ENCODE measurements at places on chromosomes 4 and X. TPM values are rescaled to one million over a fixed set of nuclear protein-coding genes. Genes with fewer than 3 reads are reported as not detected.

The TCEAL5 gene
- not detected for total RNA-seq

The PPP2R2C gene
- 8.1 TPM for total RNA-seq

The RNF128 gene
- 0.09 TPM for total RNA-seq

The UGT2B17 gene
- total RNA-seq = not detected

The CLDN2 gene
- not detected for total RNA-seq

GRCh38 chrX:123648028-123648810, 84.6 kb downstream of the THOC2 start:
- DNase-seq = peak; percentile 81

DNA sequence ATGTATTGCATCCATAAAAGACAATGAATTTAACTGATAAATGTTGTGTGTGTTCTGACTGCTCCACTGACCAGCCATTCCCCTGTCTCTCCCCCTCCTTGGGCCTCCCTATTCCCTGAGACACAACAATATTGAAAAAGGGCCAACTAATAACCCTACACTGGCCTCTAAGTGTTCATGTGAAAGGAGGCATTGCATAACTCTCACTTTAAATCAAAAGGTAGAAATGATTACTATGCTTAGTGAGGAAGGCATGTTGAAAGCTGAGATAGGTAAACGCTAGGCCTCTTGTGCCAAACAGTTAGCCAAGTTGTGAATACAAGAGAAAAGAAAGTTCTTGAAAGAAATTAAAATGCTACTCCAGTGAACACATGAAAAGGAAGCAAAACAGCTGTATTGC, 152.7 kb downstream of the POU4F2 start:
- no peak for DNase-seq

The MTNR1A gene
- 0.97 TPM for total RNA-seq

The DDX53 gene
- not detected for total RNA-seq

GRCh38 chr4:128709268-128709667, 100.2 kb upstream of the JADE1 start:
- no peak for DNase-seq

DNA sequence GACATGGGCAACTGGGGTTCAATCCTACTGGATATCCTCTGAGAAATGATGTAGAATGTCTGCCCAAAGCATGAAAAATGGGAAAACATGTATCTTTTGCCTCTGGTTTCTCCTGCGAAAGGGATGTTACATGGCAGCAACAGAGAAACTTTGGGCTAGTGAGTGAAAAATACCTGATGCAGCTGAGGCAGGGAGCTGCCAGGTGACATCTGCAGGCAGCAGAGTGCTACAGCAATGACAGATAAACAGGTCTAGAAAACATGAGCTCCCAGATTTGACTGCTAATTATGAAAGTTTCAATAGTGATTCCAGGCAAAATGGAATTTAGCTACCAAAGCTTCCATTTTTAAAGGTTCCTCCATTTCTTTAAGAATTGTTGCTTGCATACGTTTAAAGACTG, 4.8 kb upstream of the CXCL1 start:
- peak; percentile 55 for DNase-seq

GRCh38 chr4:122783301-122784215, 43.1 kb upstream of the FGF2 start:
- peak; percentile 94 for DNase-seq

The GPR34 gene
- not detected for total RNA-seq

The NAA11 gene
- not detected for total RNA-seq

DNA sequence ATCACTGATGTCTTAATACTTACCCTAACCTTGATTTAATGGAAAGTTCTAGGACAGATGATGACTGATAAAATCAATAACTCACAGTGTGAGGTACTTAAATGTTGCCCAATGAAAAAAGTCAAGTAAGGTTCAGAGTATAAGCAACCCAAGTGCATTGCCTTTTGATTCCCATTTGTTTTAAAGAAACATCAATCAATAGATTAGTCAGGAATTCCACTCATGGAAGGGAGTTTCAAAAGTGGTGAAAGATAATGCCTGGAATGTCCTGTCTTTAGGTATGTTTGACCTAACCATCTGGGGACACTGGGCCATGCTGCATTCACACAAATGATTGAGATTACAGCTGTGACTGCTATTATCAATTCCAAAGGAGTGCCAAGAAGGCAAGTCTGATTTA, 259.7 kb downstream of the PPARGC1A start:
- DNase-seq = no peak

DNA sequence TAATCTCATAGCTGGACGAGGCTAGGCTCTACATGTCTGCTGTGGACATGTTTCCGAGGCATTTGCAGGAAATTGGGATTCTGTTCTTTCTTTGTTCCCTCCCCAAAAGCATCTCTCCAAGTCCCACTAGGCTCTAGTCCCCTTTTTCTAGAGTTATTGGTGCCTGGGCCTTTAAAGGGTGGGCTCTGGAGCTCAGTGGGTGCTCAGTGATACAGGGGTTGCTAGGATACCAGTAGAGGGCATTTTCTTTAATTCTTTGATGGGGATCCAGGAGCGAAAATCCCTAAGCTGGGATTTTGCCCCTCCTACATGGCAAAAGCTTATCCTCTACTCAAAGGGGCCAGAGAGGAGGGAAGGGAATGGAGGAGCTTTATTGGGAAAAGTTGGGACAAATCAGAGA, 34.2 kb downstream of the ARHGEF9 start:
- DNase-seq = no peak

DNA sequence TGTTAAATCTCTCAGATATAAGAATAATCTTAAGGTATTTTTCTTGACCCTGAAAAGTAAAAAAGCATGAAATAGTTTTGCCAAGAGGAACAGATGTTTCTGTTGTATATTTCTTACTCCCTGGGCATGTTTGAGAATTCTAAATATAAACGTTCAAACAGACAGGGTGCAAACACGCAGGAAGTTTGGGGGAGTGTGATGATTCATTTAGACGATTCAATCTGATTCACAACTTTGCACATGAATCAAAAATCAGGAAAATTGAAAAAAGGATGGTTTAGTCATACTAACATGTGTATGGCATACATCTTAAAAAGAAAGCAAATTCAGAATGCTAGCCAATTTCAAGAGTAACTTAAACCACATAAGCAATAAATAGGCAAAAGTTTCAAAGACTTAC, 340.3 kb upstream of the GRID2 start:
- no peak for DNase-seq

The GLRA3 gene
- 0.09 TPM for total RNA-seq

DNA sequence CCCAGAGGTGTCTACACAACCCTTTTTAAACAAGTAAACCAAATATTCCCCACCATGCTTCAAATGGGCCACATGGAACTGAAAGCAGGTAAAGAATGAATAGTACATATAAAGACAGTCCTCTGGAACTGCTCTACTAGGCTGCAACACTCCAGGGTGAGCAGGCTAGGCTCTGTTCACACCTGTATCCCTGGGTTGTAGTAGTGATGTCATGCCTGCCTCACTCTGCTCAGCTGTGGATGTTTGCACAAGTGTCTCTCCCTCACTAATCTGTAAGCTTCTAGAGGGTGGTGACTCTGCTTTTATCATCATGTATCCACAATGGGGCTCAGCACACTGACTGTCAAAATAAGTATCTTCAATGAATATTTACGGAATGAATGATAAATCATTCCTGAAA, 20.4 kb downstream of the LEF1 start:
- DNase-seq = no peak

- peak; percentile 61 for DNase-seq
Observed at GRCh38 chr4:6105311-6105911, 87.2 kb upstream of the C4orf50 start.

- DNase-seq = no peak
Observed at GRCh38 chr4:110540982-110541451, 65.1 kb downstream of the ENPEP start.

GRCh38 chrX:16639966-16640365, 10.0 kb upstream of the S100G start:
- DNase-seq = no peak

The TMSB15A gene
- total RNA-seq = 66.4 TPM

DNA sequence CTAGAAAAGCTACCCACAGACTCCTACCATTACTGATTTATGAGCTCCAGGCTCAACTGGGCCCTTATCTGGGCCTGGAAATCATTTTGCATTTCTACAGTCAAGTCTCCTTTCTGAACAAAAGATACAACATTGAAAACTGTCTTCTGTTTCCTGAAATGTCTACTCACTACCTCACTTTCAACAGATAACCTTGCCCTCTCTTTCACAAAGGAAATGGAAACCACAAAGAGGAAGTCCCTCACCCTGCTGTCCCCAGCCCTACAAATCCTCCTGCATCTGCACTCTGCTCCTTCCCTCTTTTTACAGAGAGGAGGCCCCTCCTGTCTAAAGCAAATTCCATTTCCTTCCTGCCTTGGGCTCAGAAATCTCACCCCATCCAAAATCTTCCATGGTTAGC, 24.8 kb upstream of the CYBB start:
- no peak for DNase-seq

The CD38 gene
- total RNA-seq = 0.07 TPM

- no peak for DNase-seq
Observed at GRCh38 chr4:39606747-39607146, 31.9 kb downstream of the SMIM14 start.

DNA sequence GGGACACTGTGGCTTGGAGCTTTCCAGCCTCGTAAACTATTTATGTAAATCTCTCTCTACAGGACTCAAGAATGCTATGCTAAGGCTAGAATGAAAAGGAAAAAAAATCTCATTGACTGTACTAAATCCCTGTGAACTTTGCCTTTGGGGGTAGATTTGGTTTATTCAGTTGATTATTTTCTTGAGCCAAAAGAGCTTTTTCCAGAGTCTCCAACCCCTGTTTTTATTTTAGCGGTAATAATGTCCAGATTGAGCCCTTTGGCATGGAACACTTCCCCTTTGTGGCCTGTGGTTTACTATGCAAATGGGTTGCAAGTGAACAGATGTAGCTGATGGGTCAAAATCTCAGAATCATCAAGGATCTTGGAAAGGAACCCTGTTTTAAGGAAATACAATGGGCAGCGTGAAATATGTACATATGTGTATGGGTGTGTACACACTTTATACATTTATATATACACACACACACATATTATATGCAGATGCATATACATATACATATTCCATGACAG, 72.9 kb downstream of the FAM9B start:
- no peak for DNase-seq

DNA sequence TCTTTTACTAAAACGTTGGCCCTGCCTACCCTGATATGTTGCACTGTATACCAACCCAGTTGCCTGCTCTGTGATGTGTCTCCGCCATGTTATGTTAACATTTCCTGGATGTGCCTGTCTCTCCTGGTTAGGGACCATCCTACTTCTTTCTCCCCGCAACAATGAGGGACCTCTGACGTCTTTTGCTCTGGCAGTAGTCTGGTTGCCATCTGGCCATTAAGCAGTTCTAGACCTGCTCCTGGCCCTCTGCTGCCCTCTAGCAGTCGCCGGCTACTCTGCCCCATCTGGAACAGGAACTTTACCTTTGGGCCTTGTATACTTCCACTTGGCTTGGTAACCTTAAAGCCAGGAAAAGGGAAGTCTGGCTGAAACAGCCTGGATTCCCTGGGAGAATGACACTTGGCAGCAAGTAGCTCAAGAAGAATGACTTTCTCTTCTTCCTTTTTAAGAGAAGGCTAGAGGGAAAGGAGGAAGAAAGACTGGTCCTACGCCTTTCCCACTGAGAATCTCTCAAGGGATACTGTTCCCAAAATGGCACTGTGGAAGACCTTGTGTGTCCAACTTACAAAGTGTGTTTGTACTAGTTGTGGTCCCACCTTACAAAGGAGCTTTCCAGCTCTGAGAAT, 63.5 kb downstream of the GPC3 start:
- DNase-seq = peak; percentile 81

DNA sequence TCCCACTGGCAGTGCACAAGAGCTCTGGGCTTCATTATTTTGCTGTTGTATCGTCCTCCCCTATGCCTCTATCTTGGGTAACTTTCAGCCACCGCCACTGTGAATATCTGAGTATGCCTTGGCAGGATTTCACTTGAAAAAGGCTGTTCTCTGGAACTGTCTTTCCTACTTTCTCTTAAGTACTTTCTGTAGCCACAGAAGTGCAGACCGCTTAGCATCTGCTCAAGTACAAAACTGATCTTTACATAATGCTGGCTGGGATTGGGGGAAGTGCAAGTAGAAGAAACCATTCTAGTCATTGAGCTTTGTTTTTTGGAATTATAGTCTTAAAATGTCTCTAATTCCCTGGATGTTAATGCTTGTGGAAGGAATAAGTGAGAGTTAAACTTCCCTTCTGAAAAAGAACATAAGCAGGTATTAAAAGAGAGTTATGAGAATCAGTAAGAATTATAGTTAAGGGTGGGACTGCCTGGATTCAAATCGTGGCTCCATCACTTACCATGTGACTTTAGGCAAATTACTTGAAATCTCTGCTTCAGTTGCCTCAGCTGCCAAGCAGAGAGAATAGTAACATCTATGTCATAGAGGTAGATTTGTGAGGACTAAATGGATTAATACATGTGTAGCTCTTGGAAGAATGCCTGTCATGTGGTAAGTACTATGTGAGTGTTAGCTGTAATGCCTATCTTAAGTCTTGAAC, 77.5 kb downstream of the MID1IP1 start:
- DNase-seq = no peak

The GUCY1A1 gene
- total RNA-seq = not detected

DNA sequence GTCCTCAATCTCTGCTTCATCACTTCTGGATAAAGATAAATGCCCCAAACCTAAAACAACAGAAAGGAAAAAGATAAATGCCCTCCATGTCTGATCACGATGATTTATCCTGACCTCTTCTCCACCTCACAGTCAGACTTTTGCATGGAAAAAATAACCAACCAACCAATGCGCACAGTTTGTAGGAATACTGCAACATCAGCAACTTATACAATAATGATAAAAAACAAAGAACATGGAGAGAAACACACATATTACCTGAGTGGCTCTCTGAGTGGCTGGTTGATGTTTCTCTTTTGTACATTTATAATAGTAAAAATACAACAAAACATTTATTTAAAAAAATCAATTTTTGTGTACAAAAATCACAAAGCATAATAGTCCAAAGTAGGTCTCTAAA, 93.0 kb upstream of the PUDP start:
- no peak for DNase-seq

DNA sequence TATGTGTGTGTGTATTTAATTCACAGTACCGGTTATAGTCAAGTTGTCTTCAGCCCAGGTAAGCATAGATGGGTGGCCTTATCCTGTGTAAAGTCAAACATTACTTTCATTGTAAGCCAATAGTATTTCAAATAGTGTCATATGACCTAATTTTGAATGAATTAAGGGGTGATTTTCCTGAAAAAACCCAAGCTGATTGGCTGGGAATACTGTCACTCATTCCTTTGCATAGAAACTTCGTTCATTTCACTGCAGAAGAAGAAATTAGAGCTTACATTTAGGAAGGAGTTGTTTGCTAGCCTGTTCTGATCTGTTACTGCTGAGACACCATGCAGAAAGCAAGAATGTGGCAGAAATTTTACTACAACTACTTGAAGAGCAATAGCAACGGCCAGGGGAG, 45.4 kb downstream of the SMARCAD1 start:
- DNase-seq = no peak

- no peak for DNase-seq
Observed at GRCh38 chr4:71257761-71258160, 81.1 kb upstream of the SLC4A4 start.

GRCh38 chrX:29044423-29045184, 457.4 kb downstream of the IL1RAPL1 start:
- no peak for DNase-seq

Measured in H9 (cell line).